Smooth muscle cell of trachea (primary cell): ENCODE measurements at places on chromosomes 1 and 21. TPM values are rescaled to one million over a fixed set of nuclear protein-coding genes. Genes with fewer than 3 reads are reported as not detected.

The DDR2 gene
- total RNA-seq: 213 and 271 TPM in 2 replicates

The SYCP1 gene
- total RNA-seq: not detected in 2 replicates

The TNFRSF4 gene
- total RNA-seq: under 0.01 and 0.17 TPM in 2 replicates

The CENPL gene
- total RNA-seq: 7.8 and 25.6 TPM in 2 replicates

The HSD3B1 gene
- not detected in 2 replicates for total RNA-seq
